ENCODE measurements at places on chromosomes 13 and 19. TPM values are rescaled to one million over a fixed set of nuclear protein-coding genes. Genes with fewer than 3 reads are reported as not detected.

Gene MRPL4
- 31.2 TPM for total RNA-seq

Gene PLA2G4C
- 17.5 TPM for total RNA-seq

Gene CALR
- total RNA-seq: 2,815 TPM

Gene DYRK1B
- 8.6 TPM for total RNA-seq

Gene ADM5
- total RNA-seq: 0.59 TPM

Gene ERCC1
- 46.6 TPM for total RNA-seq

Gene ZBTB32
- not detected for total RNA-seq

Measured in smooth muscle cell of the umbilical artery (primary cell).